ENCODE measurements at places on chromosomes 1 and 21.

- DNase-seq, result no peak
Observed at GRCh38 chr1:44267438-44267837, 54.2 kb downstream of the DMAP1 start.

DNA sequence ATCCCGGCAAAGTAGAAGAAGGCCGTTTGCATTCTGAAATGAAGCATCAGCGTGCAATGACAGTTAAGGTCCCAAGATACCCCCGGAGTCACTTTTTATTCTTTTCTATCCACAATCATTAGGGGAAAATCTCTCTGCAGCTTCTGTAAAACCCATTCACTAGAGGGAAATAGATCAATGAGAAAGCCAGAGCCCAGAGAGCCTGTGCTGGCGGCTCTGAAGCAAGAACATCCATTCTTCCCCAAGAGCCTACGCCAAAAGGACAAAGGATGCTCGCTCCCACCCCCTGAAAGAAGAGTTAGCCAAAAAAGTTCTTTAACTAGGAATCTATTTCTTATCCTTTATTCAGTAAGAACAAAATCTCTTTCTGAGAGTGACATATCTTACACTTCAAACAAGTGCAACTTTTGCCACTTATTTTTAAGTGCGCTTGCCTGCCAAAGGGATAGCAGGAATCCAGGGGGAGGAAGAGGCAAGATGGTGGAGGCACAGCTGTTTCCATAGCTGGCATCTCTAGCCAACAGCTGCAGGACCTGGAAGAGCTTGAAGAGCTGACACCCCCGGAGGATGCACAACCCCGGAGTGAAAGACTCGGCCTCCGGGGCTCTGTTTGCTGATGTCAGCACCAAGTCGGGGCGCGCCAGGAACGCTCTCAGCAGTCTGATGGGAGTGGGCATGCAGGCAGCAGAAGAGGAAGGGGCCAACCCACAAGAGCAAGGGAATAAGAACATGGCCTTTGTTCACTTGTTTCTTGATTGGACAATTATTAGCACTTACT lies 68.7 kb downstream of the KCNN3 start:
- DNase-seq, result no peak

DNA sequence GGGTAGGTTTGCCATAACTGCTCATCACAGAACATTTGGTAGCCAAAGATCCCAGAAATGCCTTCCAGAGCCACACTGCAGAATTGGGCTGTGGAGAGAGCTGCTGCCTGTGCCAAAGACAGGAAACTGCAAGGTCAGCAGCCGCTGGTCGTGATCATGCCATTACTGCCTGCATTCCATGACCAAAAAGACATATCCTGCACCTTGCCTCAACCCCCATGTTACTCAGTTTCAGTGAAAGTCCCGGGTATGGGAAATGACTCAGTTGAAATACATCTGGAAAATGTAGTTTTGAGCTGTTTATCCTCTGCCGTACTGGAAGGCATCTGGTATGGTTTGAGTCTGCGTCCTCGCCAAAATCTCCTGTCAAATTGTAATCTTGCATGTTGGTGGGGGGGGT lies 161.7 kb downstream of the FCRL5 start:
- no peak for DNase-seq

DNA sequence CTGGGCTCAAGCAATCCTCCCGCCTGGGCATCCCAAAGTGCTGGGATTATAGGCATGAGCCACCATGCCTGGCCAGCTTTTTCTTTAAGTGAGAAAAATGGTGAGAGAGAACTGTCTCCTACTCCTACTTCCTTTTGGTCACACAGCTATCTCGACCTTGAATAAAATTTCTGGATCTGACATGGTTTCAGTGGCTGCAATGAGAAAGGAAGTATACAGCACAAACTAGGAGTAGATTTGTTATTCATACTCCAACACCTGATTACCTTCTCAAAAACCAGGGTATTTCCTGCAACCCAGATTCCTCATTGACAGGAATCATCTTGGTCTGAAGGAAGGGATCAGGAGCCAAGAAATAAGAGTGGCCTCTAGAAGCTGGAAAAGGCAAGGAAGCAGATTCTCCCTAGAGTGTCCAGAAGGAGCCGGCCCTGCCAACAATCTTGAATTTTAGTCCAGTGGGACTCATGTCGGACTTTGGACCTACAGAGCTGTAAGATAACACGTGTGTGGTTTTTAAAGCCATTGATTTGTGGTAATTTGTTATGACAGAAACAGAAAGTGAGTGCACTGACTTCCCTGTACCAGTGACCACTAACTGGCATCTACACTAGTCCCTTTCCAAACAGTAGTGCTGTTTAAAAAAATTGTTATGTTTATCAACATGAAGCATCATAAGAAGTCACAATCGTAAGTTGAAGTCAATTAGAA lies 516.6 kb downstream of the SMYD3 start:
- no peak for DNase-seq

DNA sequence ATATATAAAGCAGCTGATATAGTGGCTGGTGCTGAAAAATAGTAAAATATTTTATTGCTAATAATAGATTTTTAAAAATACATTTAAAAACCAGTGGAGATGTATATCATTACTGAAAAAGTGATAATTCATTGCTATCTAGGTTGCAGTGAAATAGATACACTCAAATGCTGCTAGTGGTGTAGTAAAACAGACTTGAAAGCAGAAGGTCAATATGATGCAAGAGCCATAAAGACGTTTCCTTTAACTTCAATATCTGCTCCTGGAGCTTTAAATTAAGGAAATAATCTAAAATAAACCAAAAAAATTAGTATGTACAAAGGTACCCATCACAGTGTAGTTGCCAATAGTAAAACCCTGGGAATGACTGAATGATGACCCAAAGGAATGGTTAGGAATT lies 26.2 kb downstream of the RHEX start:
- no peak for DNase-seq

- DNase-seq, result no peak
Observed at GRCh38 chr1:21568809-21569385, 59.7 kb downstream of the ALPL start.

- no peak for DNase-seq
Observed at GRCh38 chr1:155052439-155053395, 1.6 kb downstream of the ADAM15 start.

DNA sequence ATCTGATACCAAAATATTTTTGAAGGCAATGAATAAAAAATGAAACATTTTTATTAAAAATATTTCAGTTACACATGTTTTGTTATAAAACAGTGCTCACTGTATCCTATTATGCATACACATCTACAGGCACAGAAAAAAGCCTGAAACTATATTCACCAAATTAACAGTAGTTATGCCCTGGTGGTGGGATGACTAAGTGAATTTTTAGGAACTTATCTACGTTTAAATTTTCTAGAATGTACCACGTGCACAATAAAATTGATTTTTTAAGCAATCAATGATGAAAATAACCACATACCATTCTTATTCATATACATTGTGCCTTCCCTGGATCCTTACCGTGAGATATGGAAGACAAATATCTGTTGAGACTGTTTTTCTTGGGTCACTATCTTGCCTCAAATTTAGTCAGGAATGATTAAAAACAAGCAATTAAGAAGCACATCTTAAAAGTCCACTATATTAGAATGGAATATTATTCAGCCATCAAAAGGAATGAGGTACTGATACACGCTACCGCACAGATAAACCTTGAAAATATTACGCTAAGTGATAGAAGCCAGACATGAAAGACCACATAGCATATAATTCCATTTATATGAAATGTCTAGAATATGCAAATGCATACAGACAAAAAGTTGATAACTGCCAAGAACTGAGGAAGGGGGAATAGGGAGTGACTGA lies 17.4 kb downstream of the TP53BP2 start:
- DNase-seq, result no peak

- no peak for DNase-seq
Observed at GRCh38 chr21:46362946-46363345, 39.0 kb downstream of the PCNT start.

DNA sequence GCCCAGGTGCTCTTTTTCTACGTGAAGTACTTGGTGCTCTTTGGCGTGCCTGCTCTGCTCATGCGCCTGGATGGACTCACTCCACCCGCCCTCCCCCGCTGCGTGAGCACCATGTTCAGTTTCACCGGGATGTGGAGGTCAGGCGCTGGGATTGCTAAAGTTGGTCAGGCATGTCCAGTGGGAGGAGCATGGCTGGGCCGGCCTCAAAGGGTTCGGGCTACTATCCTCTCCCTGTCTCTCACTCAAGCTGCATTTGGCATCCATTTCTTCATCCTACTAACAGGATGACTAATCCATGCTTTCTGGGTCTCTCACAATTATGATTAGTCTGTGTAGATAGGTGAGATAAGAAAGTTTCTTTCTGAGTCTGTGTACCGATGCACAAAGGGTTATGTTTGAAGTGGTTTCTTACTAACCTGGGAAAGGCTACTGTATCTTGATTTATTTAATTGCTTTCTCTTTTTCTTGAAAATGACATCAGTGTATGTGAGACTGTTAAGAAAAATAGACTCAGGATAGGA lies 135.9 kb downstream of the HHAT start:
- DNase-seq, result no peak

GRCh38 chr1:78651241-78651640 lies 1.6 kb downstream of the IFI44 start:
- no peak for DNase-seq

GRCh38 chr1:168498956-168499687 lies 44.7 kb downstream of the XCL2 start:
- DNase-seq, result no peak

DNA sequence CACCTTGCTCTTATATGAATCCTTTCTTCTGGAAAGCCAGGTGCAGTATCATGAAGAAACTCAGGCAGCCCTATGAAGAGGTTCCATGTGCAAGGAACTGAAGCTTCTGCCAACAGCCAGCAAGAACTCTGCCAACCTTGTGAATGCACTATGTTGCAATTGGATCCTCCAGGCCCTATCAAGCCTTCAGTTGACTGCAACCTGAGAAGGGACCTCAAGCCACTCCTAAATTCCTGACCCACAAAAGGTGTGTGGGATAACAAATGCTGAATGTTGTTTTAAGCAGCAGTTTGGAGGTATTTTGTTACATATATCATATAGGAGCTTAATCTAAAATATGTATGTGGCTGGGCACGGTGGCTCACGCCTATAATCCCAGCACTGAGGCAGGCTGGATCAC lies 84.0 kb downstream of the RERE start:
- DNase-seq, result no peak

- DNase-seq, result no peak
Observed at GRCh38 chr21:29209696-29210095, 79.3 kb downstream of the MAP3K7CL start.

- no peak for DNase-seq
Observed at GRCh38 chr1:23224739-23225648, 7.7 kb upstream of the HTR1D start.

DNA sequence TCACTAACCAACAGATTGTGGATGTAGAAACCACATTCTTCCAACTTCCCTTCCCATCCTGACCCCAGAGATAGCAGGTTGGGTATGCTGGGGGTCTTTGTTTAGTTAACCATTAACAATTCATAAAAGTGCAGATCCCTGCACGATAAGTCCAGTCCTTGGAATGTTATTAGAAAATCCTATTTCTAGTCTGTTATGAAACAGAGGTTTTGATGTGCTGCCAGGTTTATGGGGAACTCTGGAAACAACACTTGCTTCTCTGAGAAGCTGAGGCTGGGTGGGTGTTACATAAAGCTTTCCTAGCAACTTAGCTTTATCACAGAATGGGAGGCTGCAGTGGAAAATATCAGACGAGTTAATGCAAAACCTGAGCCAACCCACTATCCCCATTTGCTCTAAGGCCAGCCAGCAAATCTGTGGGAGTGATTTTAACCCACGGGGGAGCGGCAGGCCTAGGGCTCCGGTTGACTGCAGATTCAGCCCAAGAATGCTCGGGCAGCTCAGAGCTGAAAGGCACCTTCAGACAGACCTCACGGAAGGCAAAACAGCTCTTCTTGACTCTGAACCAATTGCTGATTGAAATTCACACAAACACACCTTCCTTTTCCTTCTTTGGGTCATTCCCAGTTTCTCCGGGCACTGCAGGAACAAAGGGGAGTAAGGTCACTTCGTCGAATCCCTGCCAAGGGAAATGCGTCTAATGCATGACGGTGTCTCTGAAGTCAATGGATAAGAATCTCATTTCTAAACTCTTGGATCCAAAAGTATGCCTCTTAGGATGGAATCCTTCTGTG lies 111.7 kb upstream of the IRF2BP2 start:
- DNase-seq, result no peak

- no peak for DNase-seq
Observed at GRCh38 chr1:41712695-41713094, 206.0 kb downstream of the HIVEP3 start.

DNA sequence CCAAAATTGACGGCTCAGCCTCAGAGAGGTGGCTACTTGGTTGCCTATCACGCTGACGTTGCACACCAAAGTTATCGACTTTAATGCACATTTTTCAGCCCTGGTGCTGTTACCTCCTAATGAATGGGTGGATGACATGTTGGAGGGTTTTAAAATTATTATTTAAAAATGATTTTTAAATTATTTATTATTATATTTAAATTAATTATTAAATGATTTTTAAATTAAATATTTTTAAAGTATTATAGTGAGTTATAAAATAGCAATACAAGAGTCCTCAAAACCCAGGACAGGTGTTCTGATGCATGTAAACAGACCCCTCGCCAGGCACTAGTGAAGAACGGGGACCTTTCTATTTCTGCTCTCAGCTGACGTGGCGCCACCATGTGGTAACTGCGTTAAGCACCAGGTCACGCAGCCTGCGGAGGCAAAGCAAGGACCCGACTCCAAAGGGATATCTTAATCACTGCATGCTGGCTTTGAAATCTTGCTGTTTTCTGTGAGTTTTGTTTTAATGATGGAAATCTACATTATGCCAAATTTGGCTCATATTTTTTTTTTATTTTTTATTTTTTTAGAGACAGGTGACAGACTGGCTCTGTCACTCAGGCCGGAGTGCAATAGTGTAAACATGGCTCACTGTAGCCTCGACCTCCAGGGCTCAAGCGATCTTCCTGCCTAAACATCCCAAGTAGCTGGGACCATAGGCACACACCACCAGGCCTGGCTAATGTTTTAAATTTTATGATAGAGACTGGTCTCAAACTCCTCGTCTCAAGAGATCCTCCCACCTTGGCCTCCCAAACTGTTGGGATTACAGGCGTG lies 22.6 kb downstream of the CASP9 start:
- DNase-seq, result no peak

Data from vagina (tissue), 2 donors.